ENCODE measurements at places on chromosomes 13 and 19.
A peak's percentile ranks its signal among the peaks of the same experiment; 100 is the strongest.

GRCh38 chr13:21744149-21744548 lies 73.3 kb downstream of the FGF9 start:
- no peak for DNase-seq

DNA sequence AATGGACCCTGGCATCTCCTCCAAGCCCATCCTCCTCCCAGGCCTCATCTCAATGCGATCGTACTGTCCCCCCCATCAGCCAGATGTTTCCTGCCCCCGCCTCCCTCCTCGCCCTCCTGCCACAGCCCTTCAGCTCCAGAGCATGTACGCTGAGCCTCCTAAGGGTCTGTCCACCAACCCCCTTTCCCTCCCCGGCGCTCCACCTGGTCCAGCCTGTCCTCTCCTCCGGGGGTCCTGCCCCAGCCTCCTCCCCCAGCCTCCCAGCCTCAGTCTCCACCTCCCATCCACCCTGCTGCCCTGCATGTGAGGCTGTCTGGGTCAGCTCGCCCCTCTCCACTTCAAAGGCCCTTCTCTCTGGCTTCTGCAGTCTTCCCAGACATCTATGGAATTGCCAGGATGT lies 4.5 kb downstream of the SIRT2 start:
- DNase-seq, result no peak

DNA sequence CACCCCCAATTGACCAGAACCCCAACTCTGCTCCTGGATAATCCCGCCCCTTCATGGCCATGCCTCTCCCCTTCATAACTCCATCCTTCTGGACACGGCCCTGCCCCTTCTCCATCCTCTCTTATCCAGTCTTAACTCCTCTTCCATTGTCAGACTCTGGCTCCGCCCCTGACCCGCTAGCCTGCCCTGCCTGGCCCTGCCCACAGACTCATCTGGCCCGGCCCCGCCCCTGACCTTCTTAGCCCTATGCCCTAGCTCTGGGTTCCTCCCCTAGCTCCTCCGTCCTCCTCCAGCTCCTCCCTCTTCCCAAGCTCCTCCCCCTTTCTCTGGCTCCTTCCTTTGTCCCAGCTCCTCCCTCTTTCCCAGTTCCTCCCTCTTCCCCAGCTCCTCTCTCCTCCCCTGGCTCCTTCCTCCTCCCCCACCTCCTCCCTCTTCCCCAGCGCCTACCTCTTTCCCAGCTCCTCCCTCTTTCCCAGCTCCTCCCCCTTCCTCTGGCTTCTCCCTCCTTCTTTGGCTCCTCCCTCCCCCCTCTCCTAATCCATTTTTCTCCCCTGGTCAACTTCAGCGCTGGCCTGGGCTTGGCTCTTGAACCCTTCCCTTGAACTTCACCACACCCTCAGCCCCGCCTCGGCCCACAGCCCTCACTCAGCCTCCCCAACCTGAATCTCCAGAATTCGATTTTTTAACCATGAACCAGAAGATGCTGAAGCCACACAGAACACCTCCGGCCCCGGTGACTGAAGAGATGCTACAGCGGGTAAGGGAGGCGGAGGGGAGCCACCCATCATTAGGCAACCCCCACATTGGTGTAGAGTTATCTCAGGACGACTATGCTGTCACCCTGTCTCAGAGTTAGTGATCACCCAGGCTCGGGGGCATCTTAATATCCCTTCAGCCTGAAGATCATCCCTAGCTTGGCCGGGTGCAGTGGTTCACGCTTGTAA lies 9.2 kb upstream of the ZNF358 start:
- no peak for DNase-seq

- peak; percentile 99 for DNase-seq
Observed at GRCh38 chr19:38930776-38931520, at the start of gene MRPS12. MRPS12 (plus strand) TSS chr19:38930944; CDS start chr19:38931295, 351 bp downstream.

Data from COR-L47 (cell line).